WERI-Rb-1 (cell line): ENCODE measurements at places on chromosomes 16 and 17.
A peak's percentile ranks its signal among the peaks of the same experiment; 100 is the strongest.

DNA sequence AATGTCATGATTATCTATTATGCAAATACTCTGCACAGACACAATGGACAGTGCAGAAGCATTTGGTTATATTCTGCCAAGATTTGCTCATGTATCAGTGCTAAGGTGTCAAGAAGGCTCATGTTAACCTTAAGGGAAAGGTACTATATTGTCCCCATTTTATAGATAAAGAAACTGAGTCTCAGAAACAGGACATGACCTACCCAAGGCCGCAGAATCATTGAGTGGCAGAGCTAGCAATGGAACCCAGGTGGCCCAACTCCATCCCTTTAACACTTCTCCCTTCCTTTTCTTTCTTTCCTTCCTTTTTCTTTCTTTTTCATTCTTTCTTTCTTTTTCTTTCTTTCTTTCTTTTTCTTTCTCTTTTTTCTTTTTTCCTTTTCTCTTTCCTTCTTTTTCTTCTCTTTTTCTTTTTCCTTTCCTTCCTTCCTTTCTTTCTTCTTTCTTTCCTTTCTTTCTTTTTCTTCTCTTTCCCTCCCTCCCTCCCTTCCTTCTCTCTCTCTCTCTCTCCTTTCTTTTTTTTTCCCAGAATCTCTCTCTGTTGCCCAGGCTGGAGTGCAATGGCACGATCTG lies 149.8 kb downstream of the CPPED1 start:
- DNase-seq: no peak

GRCh38 chr17:7572338-7572587 lies 7.2 kb upstream of the CD68 start:
- DNase-seq: no peak

- peak; percentile 44 for DNase-seq
Observed at GRCh38 chr17:32111141-32111771, 31.0 kb upstream of the RHOT1 start.

- DNase-seq: no peak
Observed at GRCh38 chr17:39107973-39108372, 43.5 kb downstream of the PLXDC1 start.

DNA sequence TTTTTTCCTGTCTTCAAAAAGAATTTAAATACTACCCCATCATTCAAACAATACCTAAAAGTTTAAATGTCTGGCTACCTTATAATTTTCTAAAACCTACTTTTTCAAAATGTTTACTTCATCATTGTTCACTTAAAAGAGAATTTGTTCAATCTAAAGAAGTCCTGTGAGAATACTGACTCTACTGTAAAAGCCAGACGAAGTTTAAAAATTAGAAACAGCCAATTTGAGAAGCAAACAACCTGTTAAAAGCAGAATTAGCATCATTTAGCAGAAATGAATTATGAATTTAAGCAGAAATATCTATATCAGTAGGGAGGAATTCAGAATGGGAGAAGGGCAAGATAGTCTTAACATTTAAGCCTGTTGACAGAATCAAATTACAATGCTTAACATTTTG lies 2.1 kb downstream of the SKA2 start:
- DNase-seq: no peak

DNA sequence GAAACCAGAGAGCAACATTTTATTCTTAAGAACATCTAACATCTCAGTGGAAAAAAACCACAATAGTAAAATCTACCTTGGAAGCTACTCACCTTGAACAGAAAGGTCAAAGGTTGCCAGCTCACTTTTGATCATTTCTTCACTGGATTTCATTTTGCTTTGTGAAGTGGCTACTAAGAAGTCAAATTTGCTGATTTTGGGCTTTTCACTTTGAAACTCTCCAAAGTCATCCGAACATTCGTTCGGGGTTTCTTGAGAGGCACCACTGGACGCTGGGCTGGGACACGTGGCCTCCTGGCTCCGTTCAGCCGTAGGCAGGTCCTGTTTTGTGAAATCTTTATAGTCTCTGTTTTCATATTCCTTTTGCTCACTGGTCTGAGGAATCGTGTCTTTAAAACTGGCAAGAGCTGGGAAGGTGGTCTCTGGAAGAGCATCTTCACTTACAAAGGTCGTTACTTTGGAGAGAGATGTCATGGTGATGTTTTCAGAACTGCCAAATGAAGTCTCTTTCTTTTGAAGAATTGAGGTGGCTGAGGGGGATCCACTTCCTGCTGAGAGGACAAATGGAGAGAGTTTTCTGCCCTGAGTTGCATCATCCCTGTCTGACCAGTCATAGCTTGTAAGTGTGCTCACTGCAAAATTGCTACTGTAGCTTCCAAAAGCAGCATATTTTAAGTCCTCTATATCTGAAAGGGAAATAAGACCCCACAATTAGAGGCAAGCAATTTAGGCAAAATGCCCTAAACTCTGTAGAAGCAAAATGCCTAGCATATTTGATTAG lies 52.4 kb downstream of the DUSP14 start:
- DNase-seq: no peak

DNA sequence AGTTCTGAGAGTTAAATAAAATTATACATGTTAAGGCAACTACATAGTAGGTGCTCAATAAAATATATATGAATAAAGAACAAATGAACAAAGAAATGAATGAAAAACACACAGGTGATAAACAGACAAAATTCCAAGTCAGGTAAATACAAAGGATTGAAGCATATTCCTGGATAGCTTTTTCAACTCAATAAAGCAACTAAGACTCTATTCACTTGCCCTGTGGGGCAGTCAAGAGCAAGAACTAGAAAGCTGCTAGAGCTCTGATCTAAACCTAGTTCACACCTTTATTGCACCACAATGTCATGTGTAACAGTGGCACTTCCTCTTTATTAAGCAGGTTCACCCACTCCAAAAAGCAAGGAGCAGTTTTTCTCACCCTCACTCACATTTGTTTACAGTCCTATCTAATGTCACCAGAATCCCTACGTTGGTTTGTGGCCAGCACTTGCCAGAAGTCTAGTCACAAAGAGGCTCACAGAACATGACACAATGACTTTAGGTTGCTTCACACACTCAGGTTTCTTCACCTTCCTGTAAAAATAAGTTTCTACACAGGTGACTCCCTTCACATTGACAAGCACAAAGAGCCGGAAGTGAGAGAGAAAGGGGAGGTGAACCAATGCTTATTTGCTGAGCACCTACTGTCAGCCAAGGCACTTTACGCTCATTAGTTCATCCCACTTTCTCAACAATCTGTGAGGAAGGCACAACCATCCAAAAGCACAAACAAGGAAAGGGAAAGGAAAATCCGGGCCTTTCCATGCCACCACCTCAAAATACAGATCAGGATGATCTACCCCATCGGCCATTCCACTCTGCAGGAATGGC lies 70.8 kb downstream of the XPO6 start:
- DNase-seq: no peak

GRCh38 chr17:49850218-49850610 lies 2.3 kb upstream of the TAC4 start:
- DNase-seq: no peak

DNA sequence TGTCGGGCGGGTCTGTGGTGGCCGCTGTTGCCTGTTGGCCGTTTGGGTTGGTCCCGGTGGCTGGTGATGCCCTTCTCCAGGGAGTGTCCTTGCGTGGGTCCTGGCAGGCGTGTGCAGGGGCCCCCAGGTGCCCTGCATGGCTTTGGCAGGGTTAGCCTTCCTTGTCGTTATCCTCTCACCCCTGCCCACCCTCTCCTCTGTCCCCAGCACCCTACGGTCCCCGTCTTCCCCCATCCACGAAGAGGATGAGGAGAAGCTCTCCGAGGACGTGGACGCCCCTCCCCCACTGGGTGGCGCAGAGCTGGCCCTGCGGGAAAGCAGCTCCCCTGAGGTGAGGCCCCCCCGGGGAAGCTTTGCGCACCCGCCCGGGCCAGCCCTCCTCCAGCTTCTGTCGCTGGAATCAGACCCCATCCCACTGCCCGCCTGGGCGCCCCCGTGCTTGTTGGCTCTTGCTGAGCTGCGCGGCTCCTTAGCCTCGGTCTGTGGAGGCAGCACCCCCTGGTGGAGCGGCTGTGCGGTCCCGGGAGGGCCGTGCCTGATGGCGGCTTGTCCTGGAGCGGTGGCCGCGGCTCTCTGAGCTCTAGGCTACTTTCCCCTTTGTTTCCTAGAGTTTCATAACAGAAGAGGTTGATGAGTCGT lies 10.6 kb upstream of the NUDT16L1 start:
- DNase-seq: peak; percentile 86

DNA sequence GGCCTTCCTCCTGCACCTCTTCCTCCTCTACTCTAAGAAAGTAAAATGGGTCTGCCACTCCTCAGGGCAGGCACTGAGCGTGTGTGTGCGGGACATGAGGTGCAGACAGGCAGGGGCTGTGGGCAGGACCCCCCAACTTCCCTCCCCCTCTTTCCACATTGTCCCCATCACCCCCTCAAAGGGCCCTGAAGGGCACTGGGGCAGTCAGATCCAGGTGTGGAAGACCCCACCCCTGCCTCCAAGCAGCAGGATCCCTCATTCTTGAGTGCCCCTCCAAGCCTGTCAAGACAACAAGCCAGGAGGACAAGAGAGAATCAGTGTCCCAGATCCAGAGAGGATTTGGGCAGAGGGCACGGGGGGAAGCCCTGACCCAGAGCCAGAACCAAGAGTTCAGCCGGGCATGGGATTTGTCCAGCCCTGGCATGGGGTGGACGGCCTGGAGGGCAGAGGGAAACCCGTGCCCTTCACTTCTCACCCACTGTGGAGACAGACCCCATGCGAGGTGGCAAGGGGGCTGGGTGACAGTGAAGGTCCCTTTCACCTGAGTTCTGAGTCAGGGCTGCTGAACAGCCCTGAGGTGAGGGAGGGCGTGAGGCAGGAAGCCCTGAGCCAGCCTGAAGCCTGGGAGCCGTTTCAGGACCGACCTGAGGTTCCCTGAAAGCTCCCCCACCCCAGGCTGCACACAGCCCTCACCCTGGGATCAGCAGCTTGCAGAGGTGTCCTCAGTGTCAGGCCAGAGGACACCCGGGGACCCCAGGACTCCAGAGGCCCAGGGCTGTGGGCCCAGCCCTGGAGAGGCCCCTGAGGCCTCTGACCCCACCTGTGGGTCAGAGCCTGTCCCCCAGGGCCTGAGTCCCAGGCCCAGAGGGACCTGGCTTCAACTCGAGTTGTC lies 45.8 kb downstream of the USP22 start:
- DNase-seq: no peak

DNA sequence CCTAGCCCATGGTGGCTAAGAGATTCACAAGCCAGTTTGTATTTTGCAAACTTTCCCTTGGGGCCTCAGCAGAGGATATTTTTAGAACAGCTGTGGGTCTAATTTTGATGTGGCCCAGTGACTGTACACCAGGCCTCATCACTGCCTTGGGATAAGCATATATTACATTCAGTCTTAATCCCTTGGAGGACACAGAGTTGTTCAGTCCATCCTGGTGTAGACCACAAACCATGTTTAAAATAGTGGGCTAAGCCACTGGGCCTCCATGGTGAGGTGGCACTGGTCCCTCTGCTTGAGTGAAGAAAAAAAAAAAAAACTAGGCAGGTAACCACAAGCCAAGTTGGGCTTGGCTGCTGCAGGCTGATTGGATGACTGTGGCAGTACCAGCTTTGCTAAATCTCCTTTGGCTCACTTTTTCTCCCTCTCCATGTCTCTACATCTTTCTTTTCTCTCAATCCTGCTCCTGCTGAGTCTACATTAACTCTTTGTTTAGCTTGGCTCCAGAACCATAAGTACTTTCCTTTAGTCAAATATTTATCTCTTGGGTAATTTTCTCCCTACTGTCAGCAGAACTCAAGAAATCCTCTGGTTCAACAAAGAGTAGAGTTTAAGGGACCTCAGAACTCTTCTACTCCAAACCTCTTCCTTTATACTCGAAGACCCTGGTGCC lies 120.0 kb upstream of the TBX2 start:
- no peak for DNase-seq

DNA sequence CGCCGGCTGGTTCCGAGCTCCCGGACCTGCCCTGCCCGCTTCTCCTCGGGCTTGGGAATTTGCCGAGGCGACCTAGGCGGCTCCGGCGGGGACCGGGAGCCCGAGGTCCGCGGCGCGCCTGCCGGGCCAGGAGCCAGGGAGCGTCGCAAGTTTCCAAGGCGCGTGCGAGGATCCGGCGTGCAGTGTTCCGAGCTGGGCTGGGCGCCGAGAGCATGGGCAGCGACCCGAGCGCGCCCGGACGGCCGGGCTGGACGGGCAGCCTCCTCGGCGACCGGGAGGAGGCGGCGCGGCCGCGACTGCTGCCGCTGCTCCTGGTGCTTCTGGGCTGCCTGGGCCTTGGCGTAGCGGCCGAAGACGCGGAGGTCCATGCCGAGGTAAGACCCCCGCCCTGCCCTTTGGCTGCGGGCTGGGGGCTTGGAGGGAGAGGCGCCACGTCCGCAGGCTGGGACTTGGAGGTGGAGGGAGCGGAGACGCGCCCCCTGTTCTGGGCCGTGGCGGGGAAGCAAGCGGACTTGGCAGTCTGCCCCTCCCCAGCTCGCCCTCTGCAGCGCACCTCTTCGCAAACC lies 668 bp downstream of the MMP15 start:
- DNase-seq: peak; percentile 38

GRCh38 chr16:67391424-67392300 lies 1.6 kb downstream of the TPPP3 start:
- no peak for DNase-seq
